Cerebellar nuclear complex (tissue), 1 donor: ENCODE measurements at places on chromosomes 6 and 20.

DNA sequence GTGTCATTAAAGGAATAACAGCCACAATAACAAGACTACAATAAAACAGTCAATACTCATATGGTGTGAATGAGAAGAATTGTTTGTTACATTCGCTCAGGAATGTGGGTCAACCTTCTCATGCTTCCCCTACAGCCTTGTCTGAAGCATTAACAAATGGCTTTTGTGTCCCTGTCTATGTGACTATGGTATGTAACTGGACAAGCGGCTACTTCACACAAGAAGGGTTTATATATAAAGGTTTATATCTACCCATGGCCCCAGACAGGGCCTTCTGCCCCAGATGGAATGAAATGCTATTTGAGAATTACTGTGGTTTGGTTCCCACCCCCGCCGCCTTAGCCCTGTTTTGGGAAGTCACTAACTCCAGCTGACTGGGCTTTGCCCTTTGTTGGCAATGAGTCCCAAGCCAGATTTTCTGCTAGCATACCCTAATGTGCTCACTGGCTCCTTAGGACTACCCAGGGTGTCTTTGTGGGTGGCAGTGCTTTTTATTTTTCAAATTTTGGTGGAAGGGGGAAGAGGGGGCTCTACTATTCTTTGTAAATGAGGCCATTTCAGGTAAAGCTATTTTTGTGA lies 39.4 kb downstream of the TFAP2A start:
- DNase-seq, result no peak

DNA sequence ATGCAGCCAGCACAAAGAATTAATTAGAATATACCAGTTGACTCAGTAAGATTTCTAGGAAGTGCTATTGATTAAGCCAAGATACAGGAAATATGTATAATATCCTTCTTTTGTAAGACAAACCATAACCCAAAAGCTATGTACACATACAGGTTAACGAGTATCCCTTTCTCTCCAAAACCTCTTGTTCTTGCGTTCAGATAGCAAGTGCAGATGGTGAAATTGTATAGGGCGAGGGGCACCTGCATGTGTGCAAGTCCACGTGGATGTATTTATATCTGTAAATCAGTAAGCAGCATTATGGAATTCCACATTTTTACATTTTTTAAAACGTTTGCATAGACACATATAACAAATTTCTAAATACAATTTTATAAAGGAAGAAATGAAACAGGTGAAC lies 228.6 kb downstream of the TBXT start:
- no peak for DNase-seq

- no peak for DNase-seq
Measured at GRCh38 chr6:10201606-10202510, 213.0 kb downstream of the TFAP2A start.

DNA sequence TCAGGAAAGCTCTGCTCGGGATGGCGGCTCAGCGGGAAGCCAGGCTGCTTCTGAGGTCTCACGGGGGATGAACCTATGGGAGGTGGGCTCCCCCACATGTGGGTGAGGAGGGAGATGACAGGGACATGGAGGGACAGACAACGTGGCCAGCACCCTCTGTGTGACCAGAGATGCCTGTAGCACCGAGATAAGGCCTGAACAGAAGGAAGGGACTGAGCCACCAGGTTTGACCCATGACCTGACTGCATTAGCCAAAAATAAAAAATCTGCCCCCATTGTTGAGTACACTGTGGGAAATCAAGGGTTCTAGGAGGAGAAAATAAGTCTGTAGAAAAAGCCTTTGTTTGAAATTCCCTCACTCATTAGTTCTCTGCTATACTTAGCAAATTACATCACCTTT lies 105.7 kb downstream of the RNASET2 start:
- DNase-seq, result no peak
